ENCODE measurements at places on chromosomes 1 and 21.

- DNase-seq, result no peak
Observed at GRCh38 chr1:115198938-115199337, 109.6 kb upstream of the TSPAN2 start.

- DNase-seq, result no peak
Observed at GRCh38 chr1:180169640-180170195, 15.0 kb downstream of the QSOX1 start.

GRCh38 chr21:34073749-34074282, 438 bp downstream of the MRPS6 start:
- no peak for DNase-seq

DNA sequence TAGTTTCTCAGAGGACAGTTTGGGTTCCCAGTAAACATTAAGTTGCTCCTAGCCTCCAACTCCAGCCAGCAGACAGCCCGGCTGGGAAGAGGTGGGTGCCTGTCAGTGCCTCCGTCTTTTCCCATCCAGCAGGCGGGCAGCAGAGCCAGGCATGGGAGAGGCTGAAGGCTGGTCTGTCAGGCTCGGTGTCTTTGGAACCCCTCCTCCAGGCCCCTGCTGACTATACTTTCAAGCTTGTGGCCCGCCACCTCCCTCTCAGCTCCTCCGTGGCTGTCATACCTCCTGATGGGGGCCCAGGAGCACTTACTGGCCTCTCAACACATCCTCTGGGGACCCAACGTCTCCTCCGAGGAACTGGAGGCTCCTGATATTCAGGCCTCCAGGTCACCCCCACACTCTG, 140.9 kb downstream of the ACTL8 start:
- DNase-seq, result no peak

GRCh38 chr1:8167936-8168335, 141.8 kb upstream of the ERRFI1 start:
- DNase-seq, result no peak

DNA sequence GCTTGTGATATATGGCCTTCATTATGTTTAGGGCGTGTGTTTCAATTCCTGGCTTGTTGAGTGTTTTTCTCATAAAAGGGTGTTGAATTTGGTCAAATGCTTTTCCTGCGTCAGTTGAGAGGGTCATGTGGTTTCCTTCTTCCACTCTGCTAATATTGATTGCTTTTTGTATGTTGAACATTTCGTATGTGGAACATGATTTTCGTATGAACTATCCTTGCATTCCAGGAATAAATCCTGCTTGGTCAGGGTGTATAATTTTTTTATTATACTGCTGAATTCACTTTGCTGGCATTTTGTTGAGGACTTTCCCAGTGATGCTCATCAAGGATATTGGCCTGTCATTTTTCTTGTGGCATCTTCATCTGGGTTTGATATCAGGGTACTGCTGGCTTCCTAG, 4.7 kb upstream of the ATAD3A start:
- no peak for DNase-seq

DNA sequence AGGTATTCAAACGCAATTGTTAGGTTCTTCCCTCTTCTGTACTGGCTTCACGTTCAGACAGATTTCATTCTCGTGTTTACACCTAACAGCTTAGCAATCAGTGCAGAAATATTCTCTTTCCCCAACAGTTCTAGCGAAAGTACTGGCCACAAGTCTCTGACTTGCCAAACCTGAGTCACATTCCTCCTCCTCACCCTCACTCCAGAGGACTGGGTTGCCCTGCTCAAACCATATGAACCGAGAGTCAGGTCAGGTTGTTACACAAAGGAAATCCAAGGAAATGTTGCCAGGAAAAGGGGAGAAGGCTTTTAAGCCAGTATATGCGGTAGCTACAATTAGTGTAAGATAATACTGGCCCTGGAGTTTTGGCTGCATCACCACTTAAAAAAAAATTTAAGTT, 282.5 kb downstream of the RGS7 start:
- DNase-seq, result no peak
